Aortic smooth muscle cell (primary cell): ENCODE measurements at places on chromosomes 4 and X. TPM values are rescaled to one million over a fixed set of nuclear protein-coding genes. Genes with fewer than 3 reads are reported as not detected.

The SPANXA1 gene
- total RNA-seq: not detected in 2 replicates

The TBC1D14 gene
- total RNA-seq: 34.7 and 35.1 TPM in 2 replicates

The GPR50 gene
- not detected in 2 replicates for total RNA-seq

The HTN1 gene
- total RNA-seq: not detected in 2 replicates

The C4orf50 gene
- total RNA-seq: not detected in 2 replicates

The PASD1 gene
- not detected in 2 replicates for total RNA-seq

The FAM184B gene
- total RNA-seq: not detected in 2 replicates

The AMTN gene
- total RNA-seq: 0.12 TPM in 1 of 2 replicates, not detected in the other
